Progenitor cell of endocrine pancreas (in vitro differentiated cells): ENCODE measurements at places on chromosomes 7 and 10. TPM values are rescaled to one million over a fixed set of nuclear protein-coding genes. Genes with fewer than 3 reads are reported as not detected.

DNA sequence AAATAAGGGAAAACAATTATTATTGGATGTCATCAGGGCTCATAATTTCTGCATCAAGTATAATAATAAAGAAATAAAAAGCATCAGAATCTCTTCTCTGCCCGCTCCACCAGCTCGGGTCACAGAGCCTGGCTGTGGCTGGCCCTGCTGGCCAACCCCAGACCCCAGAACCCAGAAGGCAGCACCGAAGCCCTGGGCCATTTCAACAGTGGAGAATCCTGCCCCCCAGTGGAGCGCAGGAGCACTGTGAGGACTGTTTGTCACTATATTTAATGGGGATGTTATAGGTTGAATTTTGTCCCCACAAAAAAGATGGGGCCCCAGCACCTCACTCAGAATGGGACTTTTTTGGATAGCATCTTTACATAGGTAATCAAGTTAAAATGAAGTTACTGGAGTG, 27.3 kb downstream of the DENND11 start:
- peaks cover 20% of the 10 kb centered on the region for H3K36me3 ChIP-seq
- H3K27ac ChIP-seq = peak overlapping the region; percentile 93
- no peak for DNase-seq
- H3K4me3 ChIP-seq = no peak overlapping the region

DNA sequence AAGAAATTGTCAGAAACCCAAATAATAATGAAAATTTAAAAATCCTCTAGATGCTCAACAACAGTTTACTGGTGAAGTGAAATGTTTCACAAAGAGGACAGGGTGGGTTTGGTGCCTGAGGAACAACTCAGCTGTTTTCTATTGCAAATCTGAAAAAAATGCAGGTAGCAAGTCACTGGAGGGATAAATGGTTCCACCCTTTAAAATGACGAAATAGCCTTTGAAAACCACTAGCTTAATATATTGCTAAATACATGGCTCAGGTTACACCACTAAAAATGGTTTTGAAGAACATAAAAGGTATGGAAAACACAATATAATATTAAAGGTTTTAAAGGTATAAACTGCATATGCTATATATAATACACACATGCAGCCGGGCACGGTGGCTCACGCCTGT, 69.5 kb downstream of the LMBR1 start:
- H3K36me3 ChIP-seq = peaks cover 4% of the 10 kb centered on the region
- peaks cover 4% of the 10 kb centered on the region for H3K4me1 ChIP-seq
- no peaks in the 10 kb centered on the region for H3K27me3 ChIP-seq

GRCh38 chr10:52636874-52637273, 135.7 kb downstream of the MBL2 start:
- H3K27me3 ChIP-seq = no peaks in the 10 kb centered on the region
- H3K4me1 ChIP-seq = peaks cover 15% of the 10 kb centered on the region
- DNase-seq = no peak
- no peak overlapping the region for H3K27ac ChIP-seq
- no peaks in the 10 kb centered on the region for H3K36me3 ChIP-seq

DNA sequence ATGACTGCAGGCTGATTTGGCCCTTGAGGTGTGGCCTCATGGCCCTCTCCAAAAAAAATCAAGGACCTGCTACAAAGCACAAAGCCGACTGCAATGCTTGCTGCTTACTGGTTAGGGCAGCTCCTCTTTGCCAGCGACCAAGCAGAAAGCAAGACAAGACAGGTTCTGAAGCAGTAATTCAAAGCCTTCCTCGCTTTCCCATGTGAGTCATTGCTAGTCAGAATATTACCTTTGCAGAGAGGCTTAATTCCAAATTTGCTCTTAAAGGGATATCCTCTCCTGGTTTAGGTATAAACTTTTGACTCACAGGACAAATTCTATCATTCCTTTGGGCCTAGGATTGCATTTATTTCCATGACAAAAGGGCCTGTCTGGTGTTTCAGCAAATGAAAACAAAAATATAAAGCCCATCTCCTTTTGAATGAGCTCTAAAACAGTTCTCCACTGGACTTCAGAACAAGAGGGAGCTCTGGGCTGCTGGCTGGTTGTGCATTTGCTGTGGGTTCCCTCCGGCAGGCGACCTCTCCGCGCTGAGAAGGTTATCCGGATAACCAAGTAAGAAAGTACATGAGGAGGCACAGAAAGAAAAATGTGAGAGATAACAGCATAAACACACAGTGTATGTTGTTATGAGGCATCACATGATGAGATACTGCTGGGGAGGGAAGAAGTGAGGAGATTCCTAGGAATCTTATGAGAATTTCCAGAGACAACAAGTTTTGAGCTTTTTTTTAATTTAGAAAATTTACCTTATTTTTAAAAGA, 90.8 kb downstream of the EGFR start:
- H3K36me3 ChIP-seq = no peaks in the 10 kb centered on the region
- no peak for DNase-seq
- H3K27ac ChIP-seq = no peak overlapping the region
- H3K27me3 ChIP-seq = no peaks in the 10 kb centered on the region
- H3K4me1 ChIP-seq = peaks cover 14% of the 10 kb centered on the region

- H3K27me3 ChIP-seq = peaks cover 38% of the 10 kb centered on the region
- H3K4me1 ChIP-seq = peaks cover 17% of the 10 kb centered on the region
These were observed 62.1 kb upstream of the SHH start for GRCh38 chr7:155874411-155874810.

DNA sequence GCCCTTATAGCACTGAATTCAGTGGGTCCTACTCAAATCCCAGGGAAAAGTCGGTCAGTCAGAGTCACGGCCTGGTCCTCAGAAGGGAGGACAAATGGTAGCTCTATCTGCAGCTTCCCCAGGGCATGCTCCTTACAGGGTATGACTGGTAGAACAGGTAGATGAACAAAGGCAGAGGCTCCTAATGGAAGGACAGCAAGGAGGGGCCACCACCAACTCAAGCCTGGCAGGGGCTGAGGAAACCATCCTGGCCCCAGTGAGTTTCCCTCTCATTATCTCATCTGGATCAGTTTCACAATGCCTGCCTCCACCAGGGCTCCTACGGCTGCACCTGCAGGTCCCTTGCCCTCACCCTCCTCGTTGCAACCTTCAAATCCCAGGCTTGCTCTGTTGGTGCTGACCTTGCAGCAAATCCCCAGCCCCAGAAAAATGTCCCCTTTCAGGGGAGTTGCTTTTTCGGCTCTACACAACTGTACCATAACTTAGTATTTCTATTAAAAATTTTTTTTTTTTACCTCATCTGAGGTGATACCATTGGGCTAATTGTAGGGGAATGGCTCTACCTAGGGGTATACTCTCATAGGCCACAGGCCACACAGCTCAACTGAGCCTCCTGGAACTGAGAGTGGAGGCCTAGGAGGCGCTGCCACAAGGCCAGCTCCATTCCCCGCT, 2.4 kb upstream of the MYO1G start:
- no peak overlapping the region for H3K27ac ChIP-seq
- H3K4me3 ChIP-seq = no peak overlapping the region
- peaks cover 19% of the 10 kb centered on the region for H3K4me1 ChIP-seq
- H3K27me3 ChIP-seq = no peaks in the 10 kb centered on the region
- no peak for DNase-seq
- H3K36me3 ChIP-seq = peaks cover 11% of the 10 kb centered on the region

DNA sequence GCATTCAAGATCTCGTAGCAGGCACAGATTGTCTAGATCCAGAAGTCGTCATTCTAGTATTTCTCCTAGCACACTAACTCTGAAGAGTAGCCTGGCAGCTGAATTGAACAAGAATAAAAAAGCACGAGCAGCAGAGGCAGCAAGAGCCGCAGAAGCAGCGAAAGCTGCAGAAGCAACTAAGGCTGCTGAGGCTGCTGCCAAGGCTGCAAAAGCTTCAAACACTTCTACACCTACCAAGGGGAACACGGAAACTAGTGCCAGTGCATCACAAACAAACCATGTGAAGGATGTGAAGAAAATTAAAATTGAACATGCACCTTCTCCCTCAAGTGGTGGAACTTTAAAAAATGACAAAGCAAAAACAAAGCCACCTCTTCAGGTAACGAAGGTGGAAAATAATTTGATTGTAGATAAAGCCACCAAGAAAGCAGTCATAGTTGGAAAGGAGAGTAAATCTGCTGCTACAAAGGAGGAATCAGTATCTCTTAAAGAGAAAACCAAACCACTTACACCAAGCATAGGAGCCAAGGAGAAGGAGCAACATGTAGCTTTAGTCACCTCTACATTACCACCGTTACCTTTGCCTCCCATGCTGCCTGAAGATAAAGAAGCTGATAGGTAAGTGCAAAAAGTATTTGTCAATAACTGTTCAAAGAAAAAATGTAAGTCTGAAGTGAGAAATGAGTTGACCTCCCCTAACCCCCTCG, 37.7 kb downstream of the CDK13 start:
- H3K4me3 ChIP-seq = no peak overlapping the region
- peaks cover 25% of the 10 kb centered on the region for H3K4me1 ChIP-seq
- no peaks in the 10 kb centered on the region for H3K27me3 ChIP-seq
- peaks cover 8% of the 10 kb centered on the region for H3K36me3 ChIP-seq
- DNase-seq = no peak
- peak overlapping the region; percentile 33 for H3K27ac ChIP-seq

DNA sequence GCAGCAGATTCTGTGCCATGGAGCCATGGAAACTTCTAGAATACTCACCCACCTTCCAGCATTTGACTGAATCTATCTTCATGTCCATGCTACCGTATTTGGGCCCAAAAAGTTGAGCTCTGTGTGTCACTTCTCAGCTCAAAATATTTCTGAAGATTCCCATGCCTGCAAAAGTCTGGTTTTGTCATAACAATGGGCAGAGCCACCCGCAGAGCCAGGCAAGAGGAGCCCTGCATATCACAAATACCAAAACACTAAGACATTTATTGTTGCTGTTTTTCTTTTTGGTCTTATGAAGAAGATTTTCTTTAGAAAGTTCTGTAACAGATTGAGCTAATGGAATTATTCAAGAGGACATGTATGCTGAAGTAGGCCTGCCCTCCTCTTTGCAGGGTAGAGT, 68.1 kb downstream of the PRTFDC1 start:
- H3K27me3 ChIP-seq = no peaks in the 10 kb centered on the region
- no peak overlapping the region for H3K4me3 ChIP-seq
- DNase-seq = no peak
- peaks cover 3% of the 10 kb centered on the region for H3K36me3 ChIP-seq
- peaks cover 9% of the 10 kb centered on the region for H3K4me1 ChIP-seq
- no peak overlapping the region for H3K27ac ChIP-seq

DNA sequence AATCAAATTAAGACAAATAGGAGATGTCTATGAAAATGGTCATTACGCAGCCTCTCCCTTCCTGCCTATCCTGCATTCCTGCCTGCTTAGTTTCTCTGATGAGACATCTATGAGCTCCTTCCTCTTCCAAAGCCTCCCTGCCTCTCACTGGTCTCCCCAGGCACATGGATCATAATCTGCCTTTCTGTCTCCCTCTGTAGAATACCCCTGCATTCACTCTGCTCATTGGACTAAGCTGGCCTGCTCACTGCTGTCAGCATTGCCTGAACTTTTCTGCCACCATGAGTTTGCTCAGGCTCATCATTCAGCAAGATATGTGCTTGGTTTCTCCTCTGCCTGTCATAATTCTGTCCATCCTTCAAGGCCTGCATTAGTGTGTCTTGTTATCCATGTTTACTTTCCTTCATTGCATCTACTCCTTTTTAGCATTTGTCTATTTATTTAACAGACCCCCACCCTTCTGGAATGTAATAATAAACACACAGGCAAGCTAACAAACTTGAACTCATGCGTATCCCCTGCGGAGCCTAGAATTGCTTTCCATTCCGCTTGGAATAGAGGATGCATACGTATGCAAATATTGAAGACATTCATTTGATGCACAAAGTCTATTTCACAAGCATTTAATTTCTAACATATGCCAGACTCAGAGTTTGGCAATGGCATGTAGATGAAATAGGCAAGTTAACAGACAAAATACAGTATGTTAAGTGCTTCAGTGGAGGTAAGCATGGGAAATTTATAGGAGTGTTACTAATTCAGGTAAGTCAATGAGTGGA, 88.3 kb downstream of the PTPRZ1 start:
- no peak overlapping the region for H3K4me3 ChIP-seq
- no peaks in the 10 kb centered on the region for H3K4me1 ChIP-seq
- H3K27ac ChIP-seq = no peak overlapping the region
- DNase-seq = no peak

- H3K27me3 ChIP-seq = peaks cover 36% of the 10 kb centered on the region
- DNase-seq = no peak
- peaks cover 19% of the 10 kb centered on the region for H3K4me1 ChIP-seq
- H3K4me3 ChIP-seq = peak overlapping the region; percentile 76
These were observed 750.7 kb upstream of the SORCS1 start for GRCh38 chr10:107915215-107915610.

- no peak for DNase-seq
- no peaks in the 10 kb centered on the region for H3K36me3 ChIP-seq
- peaks cover 5% of the 10 kb centered on the region for H3K4me1 ChIP-seq
- peaks cover 3% of the 10 kb centered on the region for H3K27me3 ChIP-seq
- H3K27ac ChIP-seq = no peak overlapping the region
These were observed 100.1 kb downstream of the XPNPEP1 start for GRCh38 chr10:109823196-109823595.

- no peak for DNase-seq
- H3K4me1 ChIP-seq = peaks cover 29% of the 10 kb centered on the region
- H3K4me3 ChIP-seq = no peak overlapping the region
- H3K36me3 ChIP-seq = no peaks in the 10 kb centered on the region
- peaks cover 4% of the 10 kb centered on the region for H3K27me3 ChIP-seq
These were observed 19.1 kb upstream of the HABP2 start for GRCh38 chr10:113533801-113534200.

DNA sequence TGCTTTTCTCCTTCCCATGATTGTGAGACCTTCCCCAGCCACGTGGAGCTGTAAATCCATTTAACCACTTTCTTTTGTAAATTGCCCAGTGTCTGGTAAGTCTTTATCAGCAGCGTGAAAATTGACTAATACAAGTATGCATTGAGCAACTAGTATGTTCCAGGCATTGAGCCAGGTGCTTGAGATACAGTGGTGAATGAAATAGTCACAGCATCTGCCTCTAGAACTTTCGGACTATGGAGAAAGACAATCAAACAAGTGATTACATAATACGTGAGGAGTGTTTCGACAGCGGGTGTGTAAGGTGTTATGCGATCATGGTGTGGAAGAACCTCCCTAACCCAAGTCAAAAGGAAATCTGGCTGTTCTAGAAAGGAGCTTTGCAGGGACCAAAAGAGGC, 21.6 kb upstream of the NUP205 start:
- H3K4me3 ChIP-seq = no peak overlapping the region
- H3K27me3 ChIP-seq = no peaks in the 10 kb centered on the region
- no peak for DNase-seq
- H3K36me3 ChIP-seq = no peaks in the 10 kb centered on the region
- no peak overlapping the region for H3K27ac ChIP-seq

Gene FOXI2
- total RNA-seq = 1.7 and 4.7 TPM in 2 replicates

Gene CCL24
- total RNA-seq = not detected in 2 replicates

Gene GIMAP1
- not detected in 2 replicates for total RNA-seq

Gene TRIM50
- 10.9 and 11.2 TPM in 2 replicates for total RNA-seq

Gene FAM171A1
- total RNA-seq = 75.6 and 86.1 TPM in 2 replicates

Gene ACTL6B
- 4.1 and 4.2 TPM in 2 replicates for total RNA-seq

Gene DRGX
- total RNA-seq = not detected in 2 replicates
